ENCODE measurements at places on chromosomes 13 and 19.

- DNase-seq, result no peak
These were observed 19.3 kb downstream of the SAFB start for GRCh38 chr19:5642204-5642603.

GRCh38 chr13:25689539-25689938 lies 317.8 kb downstream of the ATP8A2 start:
- DNase-seq, result no peak

DNA sequence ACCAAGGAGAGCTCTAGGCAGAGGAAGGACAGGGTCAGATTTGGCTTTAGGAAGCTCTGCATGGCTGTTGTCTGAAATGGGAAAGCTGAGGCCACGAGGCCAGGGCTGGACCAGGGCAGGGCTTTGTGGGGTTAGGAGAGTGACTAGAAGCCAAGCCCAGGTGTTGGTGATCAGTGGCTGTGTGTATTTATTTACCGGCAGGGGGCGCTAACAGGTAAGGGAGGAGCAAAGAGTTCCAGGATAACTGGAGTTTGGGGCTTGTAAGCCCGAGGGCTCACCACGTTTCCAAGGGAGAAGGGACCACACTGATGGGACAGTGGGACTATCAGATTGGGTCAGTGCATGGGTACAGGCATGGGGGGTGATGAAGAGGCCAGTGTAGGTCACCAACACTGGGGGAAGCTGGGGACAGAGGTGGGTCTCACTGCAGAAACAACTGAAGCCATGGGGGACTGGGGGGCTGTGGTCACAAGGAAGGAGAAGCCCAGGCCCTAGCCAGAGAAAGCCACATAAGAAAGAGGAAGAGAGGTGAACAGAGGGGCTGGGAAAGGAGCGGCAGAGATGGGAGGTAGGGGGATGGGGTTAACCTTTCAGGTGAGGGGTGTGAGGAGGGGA lies 3.9 kb downstream of the TMEM147 start:
- peak; percentile 14 for DNase-seq

GRCh38 chr13:26074706-26075105 lies 22.9 kb upstream of the SHISA2 start:
- no peak for DNase-seq

GRCh38 chr13:47289567-47289966 lies 392.7 kb upstream of the HTR2A start:
- no peak for DNase-seq

DNA sequence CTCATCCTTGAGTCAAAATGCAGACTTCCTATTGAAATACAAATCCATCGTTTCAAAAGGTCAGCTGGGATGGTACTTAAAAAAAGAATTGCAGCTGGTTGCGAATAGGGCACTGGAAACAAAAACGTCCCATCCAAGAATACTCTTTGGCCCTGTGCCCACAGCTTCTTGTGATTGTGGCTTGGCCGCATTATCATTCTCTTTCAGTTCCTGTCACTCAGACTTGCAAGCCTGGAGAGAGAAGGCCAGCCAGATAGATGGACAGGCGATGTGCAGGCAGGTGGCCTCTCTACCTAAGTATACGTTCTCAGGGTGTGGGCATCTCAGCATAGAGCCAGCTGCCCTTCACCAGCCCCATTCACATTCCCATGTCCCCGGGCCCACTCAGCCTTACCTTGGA lies 208.5 kb upstream of the ZNF536 start:
- no peak for DNase-seq

- DNase-seq, result no peak
These were observed 175.3 kb downstream of the ZIC5 start for GRCh38 chr13:99796175-99796819.

DNA sequence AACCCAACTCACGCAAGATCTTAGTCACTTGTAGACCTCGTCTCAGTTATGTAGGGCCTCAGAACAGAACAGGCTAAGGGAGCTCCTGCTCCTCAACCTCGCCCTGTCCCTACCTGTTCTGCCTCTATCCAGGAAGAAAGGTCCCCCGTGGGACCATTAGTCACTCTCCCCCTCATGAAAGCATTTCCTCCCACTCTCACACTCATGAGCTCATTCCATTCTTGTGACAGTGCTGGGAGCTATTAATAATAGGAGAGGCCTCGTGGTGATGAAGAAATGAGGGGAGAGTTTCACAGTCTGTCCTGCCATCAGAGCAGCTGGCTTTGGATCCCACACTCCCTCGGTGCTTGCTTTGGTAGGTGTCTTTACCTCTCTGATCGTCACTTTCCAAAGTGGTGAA lies 10.2 kb downstream of the PPP2R1A start:
- DNase-seq, result no peak

GRCh38 chr19:10516671-10517286 lies 468 bp downstream of the S1PR5 start:
- no peak for DNase-seq

DNA sequence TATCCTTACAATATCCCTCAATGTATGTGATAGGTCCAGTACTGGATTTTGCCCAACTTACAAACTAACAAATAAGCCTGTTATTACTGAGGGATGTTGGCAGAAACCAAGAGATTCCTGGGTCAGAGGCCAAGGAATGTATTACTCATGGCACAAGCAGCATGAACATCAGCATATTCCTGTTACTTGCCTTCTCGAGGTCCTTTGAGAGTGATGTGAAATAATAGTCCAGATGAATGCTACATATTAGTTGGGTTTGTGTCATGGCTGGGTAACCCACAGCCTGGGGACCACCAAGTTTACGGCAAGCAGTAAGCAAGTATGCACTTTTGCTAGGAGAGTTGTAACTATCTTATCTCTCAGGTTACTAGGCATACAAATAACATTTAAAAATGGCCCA lies 384.5 kb upstream of the GPC6 start:
- no peak for DNase-seq

- peak; percentile 32 for DNase-seq
These were observed 5.2 kb upstream of the ZNF507 start for GRCh38 chr19:32339988-32340874.

DNA sequence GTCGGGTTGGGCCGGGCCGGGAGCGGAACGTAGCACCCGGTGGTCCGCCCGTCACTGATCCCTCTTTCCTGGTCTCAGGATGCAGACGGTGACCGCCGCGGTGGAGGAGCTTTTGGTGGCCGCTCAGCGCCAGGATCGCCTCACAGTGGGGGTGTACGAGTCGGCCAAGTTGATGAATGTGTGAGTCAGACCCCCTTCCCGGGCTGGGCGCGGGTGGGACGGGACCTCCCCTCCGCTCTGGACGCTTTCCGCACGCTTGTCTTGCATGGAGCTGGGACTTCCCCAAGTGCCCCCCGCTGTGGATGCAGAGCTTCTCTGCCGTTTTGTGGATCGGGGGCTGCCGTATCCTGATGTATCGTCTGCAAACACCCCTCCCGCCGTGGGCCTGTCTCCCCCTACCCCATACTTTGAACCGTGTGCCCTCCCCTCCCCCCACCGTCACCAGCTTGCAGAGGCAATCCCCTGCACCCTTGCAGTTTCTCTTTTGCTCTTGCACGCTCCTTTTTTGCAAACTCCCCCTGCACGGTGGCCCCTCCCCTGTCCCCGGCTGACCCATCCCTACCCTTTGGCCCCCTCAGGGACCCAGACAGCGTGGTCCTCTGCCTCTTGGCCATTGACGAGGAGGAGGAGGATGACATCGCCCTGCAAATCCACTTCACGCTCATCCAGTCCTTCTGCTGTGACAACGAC lies 669 bp downstream of the GADD45B start:
- peak; percentile 30 for DNase-seq

GRCh38 chr19:46487802-46488445 lies 7.7 kb downstream of the PNMA8B start:
- peak; percentile 40 for DNase-seq

- DNase-seq, result no peak
These were observed 244.7 kb downstream of the DCLK1 start for GRCh38 chr13:35886332-35887114.

DNA sequence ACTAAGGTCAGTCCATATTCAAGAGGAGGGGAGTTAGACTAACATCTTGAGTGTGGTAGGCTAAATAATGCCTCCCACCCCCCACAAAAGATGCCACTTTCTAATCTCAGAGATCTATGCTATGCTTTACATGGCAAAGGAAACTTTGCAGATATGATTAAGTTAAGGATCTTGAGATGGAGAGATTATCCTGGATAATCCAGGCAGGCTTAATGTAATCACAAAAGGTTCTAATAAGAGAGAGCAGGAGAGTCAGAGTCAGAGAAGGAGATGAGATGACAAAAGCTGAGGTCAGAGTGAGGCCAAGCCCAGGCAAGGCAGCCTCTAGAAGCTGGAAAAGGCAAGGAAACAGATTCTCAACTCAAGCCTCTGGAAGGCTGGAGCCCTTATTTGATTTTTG lies 1011.6 kb downstream of the PCDH9 start:
- DNase-seq, result no peak

DNA sequence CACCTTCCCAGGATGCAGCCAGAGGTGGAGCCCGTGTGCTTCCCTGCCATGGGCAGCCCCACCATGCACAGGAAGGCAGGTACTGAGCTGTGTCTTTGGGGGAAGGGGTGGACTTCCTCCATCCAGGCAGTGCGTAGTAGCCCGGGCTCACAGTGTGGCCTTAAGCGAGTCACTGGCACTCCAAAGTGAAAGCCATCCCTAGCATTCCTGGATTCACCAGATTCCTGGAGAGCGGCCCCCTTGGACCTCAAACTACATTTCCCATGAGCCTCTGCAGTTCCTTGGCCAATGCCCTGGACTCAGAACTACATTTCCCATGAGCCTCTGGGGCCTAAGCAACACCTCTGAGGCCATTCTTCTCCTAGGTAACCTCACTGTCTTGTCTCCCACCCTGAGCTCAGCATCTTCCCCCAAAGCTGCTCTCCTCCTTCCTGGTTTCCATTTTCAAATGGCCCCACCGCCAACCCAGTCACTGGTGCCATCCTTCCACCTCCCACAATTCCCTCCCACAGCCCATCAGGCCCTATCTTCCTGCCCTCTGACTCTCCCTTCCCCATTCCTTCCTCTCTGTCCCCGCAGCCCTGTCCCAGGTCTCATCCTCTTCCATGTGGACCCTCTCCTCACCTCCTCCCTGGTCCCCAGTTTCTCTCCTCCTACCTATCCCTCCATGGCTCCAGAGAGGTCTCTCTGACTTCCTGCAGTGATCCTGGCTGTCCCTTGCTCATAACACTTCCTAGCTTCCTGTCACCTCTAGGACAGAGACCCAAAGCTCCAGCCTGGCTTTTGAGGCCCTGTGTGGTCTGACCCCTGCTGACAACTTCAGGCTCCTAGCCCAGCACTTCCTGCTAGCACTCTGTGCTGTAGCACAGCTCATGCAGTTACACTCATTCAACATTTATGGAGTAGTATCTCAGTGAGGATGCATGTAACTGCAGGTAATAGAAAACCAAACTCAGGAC lies at the start of gene C19orf81:
Gene C19orf81 (plus strand): TSS at position 13 of the 959 bp plus-strand sequence. CDS start 0 bp downstream, at position 13.
- DNase-seq, result no peak

DNA sequence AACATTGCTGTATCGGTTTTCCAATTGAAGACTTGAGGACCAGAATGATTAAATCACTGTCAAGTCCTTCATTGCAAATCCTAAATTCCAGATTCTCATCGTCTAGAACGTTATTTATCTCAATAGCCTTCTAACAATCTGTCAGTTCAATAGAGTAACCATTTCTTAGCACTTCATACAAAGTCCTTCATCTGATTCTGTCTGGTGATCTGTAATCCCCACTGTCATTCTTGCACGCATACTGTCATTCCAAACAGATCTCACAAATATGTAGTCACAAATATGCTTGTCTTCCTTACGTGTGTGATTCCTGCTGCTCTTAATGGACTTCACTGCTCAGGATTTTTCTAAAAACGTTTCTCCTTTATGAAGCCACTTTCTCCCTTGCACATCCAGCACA lies 1197.5 kb downstream of the EFNB2 start:
- no peak for DNase-seq

DNA sequence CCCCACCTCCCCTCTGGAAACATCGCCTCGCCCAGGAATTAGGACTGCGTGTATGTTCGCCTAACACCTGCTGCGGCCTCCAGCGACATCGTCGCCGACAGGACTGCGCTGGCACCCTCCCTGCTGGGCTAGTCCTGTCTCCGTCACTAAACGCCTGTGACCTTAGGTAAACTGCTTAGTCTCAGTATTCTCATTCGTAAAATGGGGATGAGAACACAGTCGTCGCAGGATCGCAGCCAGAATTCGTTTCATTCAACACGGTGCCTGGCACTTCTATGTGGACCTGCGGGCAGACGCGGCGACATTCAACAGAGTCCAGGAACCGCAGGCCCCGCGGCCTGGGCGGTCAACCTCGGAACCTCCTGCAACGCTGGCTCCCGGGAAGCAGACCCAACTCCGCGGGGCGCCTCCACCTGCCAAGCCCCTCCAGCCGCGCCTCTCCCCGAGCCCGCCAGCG lies 485 bp downstream of the CRYL1 start:
- DNase-seq, result no peak

- DNase-seq, result peak; percentile 25
These were observed 67.8 kb downstream of the RXFP2 start for GRCh38 chr13:31807090-31807541.

- DNase-seq, result no peak
These were observed 2.9 kb downstream of the ZNF90 start for GRCh38 chr19:20080656-20081055.

- no peak for DNase-seq
These were observed 36.5 kb upstream of the SACS start for GRCh38 chr13:23469951-23470421.

GRCh38 chr13:88704600-88705275 lies 1033.6 kb downstream of the SLITRK5 start:
- no peak for DNase-seq

- no peak for DNase-seq
These were observed 123.2 kb upstream of the SPACA7 start for GRCh38 chr13:112252804-112253590.

- DNase-seq, result no peak
These were observed 813 bp downstream of the ZNF562 start for GRCh38 chr19:9673912-9674662.

DNA sequence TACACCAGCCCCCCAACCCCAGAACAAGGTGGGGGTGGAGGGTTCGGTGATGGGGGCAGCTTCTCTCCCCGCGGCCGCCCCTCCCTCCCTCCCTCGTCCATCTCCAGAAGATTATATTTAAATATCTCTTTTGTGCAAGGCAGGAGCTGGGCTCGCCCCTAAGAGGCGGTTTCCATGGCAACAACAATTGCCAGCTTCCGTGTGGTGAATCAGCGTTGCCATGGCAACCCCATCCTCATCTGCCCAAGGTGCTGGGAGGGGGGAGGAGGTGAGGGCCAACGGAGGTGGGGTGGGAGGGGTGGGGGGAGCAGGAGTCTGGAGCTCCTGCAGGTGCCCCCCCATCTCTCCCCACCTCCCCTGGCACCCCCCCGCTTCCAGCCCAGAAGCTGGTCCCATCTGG lies 46.4 kb downstream of the CELF5 start:
- DNase-seq, result peak; percentile 32

GRCh38 chr13:50672025-50672424 lies 171.5 kb downstream of the DLEU7 start:
- DNase-seq, result no peak

GRCh38 chr19:8371011-8371804 lies 7.3 kb downstream of the ANGPTL4 start:
- DNase-seq, result no peak

GRCh38 chr19:11261971-11262839 lies at the start of gene DOCK6:
DOCK6 (minus strand) TSS chr19:11262524; CDS start chr19:11262440, 84 bp downstream.
- DNase-seq, result no peak

GRCh38 chr13:66219506-66219905 lies 1010.6 kb downstream of the PCDH9 start:
- DNase-seq, result no peak

GRCh38 chr19:37920591-37921450 lies 13.8 kb downstream of the SIPA1L3 start:
- DNase-seq, result no peak

GRCh38 chr19:28943651-28944050 lies 269.3 kb downstream of the UQCRFS1 start:
- DNase-seq, result no peak

Data from T-cell (primary cell).